Stimulated activated CD4-positive, alpha-beta T cell treated with anti-CD3 and anti-CD28 coated beads, TNF-alpha, amount 100 ng/mL, for 48 hours (primary cell): ENCODE measurements at places on chromosomes 11 and 22.

DNA sequence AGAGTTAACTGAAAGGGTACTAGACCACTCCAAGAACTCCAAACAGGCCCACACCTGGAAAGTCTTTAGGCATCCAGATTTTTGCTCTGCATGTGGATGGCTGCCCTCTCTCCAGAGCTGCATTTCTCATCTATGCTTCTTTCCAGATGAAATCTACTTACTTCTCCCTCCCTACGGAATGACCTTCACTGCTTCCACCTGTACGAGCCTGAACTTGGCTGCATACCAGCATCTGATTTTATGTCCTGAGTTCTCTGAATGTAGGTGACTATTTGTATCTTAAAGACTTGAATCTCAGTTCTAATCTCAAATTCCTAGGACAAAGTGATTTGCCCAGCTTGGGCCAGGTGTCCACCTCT is 13.3 kb downstream of the CELF1 start:
- no peak for DNase-seq

- DNase-seq = no peak
Measured at GRCh38 chr11:7846003-7846402, 49.3 kb upstream of the OR5P2 start.

DNA sequence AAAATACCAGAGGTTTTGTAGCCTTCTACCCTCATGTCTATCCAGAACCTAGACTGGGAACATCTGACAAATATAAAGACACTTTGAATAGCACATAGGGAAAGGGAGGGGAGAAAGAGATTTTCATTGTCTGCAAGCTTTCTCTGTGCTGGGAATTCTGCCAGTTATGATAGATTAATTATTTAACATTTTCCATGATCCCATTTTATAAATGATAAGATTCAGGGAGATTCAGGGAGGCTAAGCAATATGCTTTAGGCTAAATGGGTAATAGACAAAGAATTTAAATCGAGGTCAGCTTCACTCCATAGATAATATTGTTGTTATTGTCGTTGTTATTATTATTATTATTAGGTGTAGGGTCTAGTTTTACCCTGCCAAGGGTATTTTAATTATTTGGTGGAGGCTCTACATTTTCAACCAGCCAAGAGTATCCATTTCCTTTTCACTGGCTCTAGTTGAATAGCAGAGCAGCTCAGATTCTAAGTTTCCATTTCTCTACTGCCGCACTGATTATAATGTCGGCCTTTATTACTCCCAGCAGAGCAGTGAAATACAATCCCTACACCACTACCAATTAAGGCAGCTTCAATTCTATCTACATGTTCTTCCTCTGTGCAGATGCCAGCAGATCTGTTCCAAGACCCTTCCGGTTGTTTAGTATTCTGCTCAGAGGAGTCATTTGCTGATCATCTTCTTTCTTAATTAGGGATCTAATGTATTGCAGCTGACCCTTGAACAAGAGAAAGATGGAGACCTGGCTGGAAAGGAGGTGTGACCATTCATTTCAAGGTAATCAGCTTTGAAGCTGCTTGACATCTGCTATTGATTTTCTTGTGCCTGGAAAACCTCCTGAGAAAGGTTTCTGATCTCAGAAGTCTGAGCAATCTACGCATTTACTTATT is 23.8 kb upstream of the SYN3 start:
- DNase-seq = no peak

- DNase-seq = no peak
Measured at GRCh38 chr11:73228268-73229134, 10.4 kb downstream of the P2RY2 start.

- no peak for DNase-seq
Measured at GRCh38 chr11:71236836-71237475, 15.4 kb downstream of the SHANK2 start.

- no peak for DNase-seq
Measured at GRCh38 chr11:73186294-73186850, 31.7 kb upstream of the P2RY2 start.

- no peak for DNase-seq
Measured at GRCh38 chr22:39259666-39260065, 14.9 kb upstream of the PDGFB start.

GRCh38 chr22:37118083-37118482 is 8.6 kb upstream of the TMPRSS6 start:
- no peak for DNase-seq

- no peak for DNase-seq
Measured at GRCh38 chr22:41770715-41771468, 29.6 kb upstream of the CCDC134 start.

DNA sequence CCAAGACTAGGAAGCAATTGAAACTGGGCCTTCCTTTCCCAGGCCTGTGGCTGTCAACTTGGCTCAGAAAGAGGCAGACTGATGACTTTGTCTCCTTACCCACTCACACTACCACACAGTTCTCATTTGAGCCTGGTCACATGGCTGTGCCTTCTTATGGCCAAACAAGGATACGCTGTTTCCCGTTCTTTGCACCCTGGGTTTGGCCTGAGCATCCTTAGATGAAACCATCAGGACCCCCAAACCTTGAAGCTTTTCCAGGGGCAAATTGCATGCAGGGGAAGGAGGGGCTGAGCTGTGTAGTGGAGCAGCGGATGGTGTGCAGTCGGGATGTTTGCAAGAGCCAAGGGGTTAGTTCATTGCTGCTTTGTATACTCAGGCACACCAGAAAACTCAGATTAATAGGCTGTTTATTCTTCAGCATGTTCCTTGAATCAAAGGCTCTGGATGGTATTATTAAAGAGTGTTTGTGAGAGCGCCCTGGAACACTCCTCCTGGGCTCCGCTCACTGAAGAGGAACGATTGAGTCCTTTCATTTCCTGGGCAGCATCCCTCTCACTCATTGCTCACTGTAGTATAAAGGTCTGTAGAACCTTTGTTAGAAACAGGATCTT is 69.8 kb downstream of the ARFGAP2 start:
- DNase-seq = no peak

- no peak for DNase-seq
Measured at GRCh38 chr22:45602824-45603595, 68.6 kb upstream of the ATXN10 start.

- DNase-seq = peak; percentile 12
Measured at GRCh38 chr11:20131788-20132666, 28.2 kb downstream of the DBX1 start.

GRCh38 chr22:45638834-45639746 is 32.5 kb upstream of the ATXN10 start:
- DNase-seq = no peak

DNA sequence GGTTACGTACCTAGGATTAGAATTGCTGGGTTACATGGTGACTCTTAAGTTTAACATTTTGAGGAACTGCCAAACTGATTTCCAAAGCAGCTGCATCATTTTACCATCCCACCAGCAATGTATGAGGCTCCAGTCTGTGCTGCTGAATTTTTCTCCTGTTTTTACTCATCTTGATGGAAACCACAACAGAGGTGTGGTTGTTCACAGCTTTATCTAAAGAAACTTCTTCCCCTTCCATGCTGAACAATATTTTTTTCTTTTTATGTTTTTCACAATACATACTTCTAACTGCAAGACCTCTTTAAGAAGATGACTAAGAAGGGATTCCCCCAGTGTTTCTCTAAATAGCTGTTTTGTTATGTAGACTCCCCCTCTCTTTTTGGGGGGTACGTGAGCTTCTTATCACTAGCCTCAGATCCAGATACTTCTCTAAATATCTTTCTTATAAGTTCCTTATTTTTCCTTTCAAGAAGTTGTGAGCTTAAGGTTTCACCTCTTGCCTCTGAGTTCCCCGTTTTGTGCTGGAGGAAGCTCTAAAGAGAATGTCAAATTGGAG is 24.0 kb downstream of the TCP11L1 start:
- no peak for DNase-seq

GRCh38 chr11:79150320-79150719 is 290.5 kb downstream of the TENM4 start:
- no peak for DNase-seq

- DNase-seq = no peak
Measured at GRCh38 chr11:115874843-115875242, 370.6 kb upstream of the CADM1 start.

GRCh38 chr11:45713573-45713972 is 48.2 kb upstream of the CHST1 start:
- no peak for DNase-seq

DNA sequence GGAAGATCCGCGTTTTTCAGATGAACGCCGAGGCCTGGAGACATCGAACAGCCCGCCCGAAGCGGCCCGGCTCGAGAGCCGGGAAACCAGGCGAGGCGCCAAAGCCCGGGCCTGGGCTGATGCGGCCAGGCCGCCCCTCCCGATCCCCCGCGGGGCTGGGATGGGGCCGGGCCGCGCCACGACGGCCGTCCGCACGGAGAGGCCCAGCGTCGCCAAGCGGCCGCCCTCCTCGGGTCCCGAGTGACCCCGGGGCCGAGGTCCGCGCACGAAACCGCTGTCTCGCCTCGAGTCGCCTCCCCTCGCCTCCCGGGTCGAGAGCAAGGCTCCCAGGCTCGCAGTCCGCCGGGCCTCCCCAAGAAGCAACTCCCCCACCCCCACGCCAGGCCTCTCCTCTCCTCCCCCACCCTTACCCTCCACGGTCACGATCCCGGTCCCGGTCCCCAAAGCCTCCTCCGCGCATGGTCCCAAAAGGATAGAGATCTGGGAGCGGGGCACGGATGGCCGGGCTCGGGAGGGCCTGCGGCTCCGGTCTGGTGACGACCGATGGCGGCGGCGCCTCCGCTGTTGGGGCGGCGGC is 482 bp downstream of the DDX17 start:
- DNase-seq = peak; percentile 16

GRCh38 chr22:42026705-42027104 is 28.1 kb downstream of the WBP2NL start:
- no peak for DNase-seq

DNA sequence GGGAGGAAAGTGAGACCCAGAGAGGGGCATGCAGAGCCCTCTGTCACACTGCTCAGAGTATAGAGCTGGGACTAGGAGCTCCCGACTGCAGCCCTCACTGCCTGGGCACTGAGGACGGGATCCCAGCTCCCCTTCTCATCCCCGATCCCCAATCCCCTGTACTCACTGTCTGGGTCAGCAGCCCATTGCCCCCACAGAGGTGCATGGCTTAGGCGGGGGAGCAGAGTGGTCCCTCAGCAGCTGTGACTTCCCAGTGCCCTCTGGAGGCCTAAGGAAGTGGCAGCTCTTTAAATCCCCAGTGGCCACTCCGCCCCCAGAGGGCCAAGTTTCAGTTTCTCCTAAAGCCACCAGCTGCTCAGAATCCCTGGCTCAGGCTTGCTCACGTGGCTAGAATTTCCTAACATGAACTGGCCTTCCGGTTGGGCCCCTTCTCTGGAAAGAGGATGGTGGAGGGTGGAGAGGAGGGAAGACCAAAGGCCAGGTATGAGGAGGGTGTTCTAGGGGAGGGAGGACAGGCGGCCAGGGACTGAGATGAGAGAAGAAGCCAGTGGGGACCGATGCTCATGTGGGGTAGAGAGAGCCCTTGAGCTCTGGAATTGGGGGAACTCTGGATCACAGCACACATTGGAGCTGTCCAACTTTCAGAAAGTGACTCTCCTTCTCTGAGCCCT is at the start of gene BATF2:
Gene BATF2, minus strand, starts transcription at position 262 of the 671 bp plus-strand sequence. Its CDS starts 57 bp downstream, at position 205.
- no peak for DNase-seq

DNA sequence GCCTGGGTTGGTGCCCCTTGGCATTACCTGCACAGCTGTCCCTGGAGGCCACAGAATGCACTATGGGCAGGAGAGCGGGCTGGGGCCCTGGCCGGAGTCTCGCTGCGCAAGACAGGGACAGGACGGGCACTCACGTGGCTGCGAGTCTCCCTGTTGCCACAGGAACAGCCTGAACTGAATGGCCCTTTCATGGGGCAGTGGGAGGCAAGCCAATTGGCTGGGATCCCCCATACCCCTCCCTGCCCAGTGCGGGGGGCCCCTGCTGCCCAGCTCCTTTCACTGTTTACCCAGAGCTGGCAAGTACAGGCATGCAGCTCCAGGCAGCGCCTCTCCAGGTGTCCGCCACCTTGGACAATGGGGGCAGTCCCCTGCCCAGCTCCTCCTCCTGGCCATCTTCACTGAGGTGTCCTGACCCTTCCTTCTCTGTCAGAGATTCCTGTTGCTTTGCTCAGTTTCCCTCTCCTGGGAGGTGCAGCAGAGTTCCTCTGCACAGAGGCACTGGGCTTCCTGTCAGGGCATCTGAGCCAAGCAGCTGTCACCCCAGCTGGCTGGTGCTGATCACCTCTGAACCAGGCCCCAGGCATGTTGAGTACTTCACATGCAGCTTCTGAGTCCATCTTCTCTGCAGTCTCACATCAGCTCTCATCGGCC is 5.2 kb downstream of the USP2 start:
- DNase-seq = no peak

DNA sequence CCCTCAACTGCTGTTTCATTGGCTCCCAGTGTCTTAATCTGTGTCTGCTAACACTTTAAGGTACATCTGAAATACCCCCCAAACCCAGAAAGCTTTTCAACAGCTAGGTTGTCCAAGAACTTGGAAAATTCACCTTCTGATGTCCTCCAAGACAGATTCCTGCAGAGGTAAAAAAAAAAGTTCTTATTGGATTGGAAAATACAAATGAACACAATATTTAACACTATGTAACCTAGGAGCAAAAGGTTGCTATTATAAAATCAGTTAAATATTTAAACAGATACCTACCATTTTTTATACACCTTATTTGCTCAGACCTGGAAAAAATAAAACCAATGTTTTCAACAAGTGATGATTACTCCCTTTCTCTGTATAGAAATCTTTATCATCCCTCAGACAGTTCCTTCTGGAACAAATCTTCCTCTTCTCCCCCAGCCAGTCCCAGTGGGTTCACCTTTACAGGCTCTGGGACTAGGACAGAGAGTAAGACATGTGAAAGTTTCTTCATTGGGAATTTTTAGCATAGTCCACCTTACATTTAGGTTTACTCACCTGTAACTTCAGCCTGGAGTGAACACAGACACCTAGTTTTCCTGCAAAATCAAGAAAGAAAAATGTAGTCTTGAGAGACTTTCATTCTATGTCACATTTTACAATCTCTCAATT is 13.3 kb upstream of the WDR74 start:
- DNase-seq = no peak

- DNase-seq = no peak
Measured at GRCh38 chr11:127000981-127001380, 411 bp upstream of the KIRREL3 start.

DNA sequence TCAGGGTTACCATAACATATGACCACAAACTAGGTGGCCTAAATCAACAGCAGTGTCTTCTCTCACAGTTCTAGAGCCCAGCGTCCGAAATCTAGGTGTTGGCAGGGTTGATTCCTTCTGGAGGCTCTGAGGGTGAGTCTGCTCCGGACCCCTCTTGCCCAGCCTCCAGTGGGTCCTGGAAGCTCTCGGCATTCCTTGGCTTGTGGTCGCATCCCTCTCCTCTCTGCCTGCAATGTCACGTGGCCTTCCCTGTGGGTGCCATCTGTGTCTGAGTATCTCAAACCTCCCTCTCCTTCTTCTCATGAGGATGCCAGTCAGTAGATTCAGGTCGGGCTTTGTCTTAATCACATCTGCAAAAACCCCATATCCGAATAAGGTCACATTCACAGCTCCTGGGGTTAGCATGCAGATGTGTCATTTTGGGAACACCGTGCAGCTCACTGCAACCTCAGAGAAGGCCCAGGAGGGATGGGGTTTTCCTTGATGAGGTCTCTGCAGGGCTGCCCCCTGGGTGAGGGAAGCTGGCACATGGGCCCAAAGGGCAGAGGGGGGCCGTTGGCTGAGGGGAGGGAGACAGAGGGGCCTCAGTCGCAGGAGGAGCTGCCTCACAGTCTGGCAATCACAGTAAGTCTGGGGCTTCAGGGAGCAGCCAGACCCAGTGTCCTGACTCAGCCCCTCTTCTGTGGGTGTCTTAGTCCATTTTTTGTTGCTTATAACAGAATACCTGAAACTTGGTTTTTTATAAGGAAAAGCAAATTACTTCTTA is 41.2 kb downstream of the PARVG start:
- DNase-seq = no peak
